ENCODE measurements at places on chromosomes 4 and X.
A peak's percentile ranks its signal among the peaks of the same experiment; 100 is the strongest.

DNA sequence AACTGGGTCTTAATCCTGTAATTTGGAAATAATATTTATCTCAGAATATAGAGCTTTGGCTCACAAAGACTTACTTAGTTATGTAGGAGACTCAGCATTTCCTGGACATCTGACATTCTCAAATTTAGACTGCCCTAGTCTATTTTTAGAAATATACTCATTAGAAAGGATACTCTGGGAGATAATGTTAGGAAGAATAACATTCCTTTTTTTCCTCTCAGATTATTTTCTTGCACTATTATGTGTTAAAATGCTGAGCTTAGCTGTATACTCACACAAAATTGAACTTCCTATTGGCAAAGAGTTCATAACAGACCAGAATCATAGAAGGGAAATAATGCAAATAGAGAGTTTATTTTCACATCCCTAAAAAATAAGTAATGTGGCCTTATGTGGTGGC lies 1424.9 kb upstream of the PCDH7 start:
- DNase-seq, result no peak

DNA sequence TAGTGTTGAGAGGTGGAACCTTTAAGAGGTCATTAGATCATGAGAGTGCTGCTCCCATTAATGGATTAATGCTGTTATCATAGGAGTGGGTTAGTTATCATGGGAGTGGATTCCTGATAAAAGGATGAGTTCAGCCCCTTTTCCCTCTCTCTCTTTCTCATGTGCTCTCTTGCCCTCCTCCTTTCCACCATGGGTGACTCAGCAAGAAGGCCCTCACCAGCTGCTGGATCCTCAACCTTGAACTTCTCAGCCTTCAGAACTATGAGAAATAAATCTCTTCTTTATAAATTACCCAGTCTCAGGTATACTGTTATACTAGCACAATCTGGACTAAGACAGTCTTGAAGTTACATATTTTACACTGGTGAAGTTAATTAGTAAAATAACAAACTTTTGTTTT lies 10.0 kb upstream of the CDKL5 start:
- DNase-seq, result no peak

DNA sequence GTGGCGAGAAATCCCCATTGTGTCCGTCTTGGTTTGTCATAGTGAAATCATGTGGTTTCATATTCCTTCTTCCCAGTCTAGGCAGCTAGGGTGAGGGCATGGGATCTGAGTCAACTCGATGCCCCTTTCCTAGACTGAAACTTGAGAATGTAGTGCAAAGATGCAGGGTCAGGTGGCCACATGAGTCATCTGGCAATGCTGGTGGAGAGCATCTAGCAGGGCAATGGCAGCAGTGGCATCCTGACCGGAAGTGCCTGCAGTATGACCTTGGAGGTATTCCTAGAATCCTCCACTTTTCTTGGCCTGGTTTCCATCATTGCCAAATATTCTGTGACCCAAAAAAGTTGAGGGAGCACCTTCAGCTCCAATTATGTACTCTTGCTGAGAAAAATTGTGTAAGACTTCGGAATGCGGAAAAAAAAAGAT lies 39.1 kb upstream of the TMEM184C start:
- no peak for DNase-seq

DNA sequence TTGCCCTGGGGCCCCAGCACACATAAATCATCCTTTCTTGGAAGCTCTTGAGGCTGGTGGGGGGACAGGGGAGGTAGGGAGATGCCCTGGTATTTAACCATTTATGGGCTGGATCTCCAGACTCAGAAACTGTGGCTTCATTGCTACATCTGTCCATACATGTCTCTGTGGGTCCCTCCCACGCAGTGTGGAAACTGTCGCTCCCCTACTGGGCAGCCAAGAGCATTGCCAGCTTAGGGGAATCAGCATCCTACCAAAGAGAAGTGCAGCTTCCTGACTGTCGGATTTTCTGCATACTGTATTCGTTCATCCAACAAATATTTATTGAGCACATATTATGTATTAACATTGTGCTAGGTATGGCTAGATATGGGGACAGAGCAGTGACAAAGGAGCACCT lies 3.7 kb downstream of the GRIPAP1 start:
- DNase-seq, result no peak

- peak; percentile 76 for DNase-seq
These were observed at the start of gene MBNL3 for GRCh38 chrX:132488819-132489577. MBNL3 (minus strand) TSS chrX:132489038; CDS start chrX:132439611, 49,427 bp downstream.

- DNase-seq, result no peak
These were observed 1.5 kb downstream of the ARAP2 start for GRCh38 chr4:36242629-36243354.

- DNase-seq, result no peak
These were observed 38.0 kb upstream of the DSPP start for GRCh38 chr4:87570290-87570805.

DNA sequence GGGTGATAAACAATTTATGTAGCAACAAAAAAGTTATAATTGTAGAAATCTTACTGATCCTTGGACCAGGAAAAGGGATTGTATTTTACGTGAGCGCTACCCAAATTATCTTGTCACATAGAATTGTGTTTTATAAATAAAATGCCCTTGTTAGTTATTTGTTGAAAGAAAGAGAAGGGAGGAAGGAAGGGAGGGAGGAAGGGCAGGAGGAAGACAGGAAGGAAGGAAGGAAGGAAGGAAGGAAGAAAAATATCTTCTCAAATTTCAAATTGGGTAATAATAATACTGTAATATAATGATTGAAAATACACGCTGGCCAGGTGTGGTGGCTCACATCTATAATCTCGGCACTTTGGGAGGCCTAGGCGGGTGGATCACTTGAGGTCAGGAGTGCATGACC lies 206.2 kb upstream of the TLL1 start:
- no peak for DNase-seq

DNA sequence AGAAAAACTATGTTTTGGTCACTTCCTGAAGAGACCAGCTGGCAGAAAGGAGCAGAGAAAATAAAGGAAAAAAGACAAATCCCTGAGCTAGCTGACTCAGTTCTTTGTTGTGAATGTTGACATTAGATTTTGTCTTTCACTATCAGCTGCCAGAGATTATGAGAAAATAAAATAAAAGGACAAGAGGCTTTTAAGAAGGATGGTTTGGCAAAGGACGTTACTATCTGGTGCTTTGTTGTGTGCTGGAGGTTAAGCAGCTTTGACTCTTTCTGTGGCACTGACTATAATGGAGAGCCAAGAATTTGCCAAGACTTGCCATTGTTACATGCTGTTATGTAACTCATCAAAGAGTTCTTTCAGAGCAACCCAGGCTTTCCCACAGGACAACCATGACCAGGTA lies 12.1 kb downstream of the ASB5 start:
- no peak for DNase-seq

- DNase-seq, result no peak
These were observed 236.6 kb downstream of the DCHS2 start for GRCh38 chr4:154254999-154255398.

DNA sequence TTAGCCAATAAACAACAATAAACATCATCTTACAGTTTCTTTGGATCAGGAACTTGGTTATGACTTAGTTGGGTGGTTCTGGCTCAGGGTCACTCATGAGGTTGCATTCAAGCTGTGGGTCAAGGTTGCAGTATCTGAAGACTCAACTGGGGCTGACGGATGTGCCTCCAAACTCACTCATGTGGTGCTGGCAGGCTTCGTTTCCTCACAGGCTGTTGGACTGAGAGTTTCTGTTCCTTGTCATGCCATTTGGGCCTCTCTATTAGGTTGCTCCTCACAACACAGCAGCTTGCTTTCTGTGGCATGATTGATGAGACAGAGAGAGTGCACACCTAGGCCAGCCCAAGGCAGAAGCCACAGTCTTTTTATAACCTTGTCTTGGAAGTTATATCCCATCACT lies 20.7 kb downstream of the FRMPD3 start:
- no peak for DNase-seq

DNA sequence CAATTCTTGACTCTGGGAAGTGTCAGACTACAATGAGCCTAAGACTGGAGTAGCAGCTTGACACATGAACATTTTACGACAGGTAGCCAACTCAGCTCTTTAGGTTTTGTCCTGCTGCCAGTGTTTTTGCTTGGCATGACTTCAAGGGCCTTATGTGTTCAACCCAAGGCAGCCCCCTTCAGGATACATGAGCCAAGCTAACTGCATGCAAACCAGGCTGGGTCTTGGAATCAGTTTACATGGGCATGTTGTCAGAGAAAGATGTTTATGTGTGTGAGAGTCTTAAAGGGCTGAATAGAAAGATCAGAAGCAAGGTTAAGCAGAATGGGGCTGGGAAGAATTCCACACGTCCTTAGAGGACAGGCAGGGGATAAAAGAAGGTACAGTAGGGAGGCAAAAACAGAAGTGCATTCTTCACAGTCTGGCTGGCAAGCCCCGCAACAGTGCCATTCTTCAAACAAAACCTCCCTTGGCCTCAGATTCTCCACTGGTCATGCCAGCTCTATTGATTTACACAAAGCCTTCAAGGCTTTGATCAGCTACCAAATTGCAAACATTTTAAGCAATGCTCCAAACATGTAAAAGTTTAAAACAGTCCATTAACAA lies 97.3 kb downstream of the NKX6-1 start:
- no peak for DNase-seq

GRCh38 chr4:108561116-108561515 lies 59.3 kb upstream of the RPL34 start:
- DNase-seq, result no peak

DNA sequence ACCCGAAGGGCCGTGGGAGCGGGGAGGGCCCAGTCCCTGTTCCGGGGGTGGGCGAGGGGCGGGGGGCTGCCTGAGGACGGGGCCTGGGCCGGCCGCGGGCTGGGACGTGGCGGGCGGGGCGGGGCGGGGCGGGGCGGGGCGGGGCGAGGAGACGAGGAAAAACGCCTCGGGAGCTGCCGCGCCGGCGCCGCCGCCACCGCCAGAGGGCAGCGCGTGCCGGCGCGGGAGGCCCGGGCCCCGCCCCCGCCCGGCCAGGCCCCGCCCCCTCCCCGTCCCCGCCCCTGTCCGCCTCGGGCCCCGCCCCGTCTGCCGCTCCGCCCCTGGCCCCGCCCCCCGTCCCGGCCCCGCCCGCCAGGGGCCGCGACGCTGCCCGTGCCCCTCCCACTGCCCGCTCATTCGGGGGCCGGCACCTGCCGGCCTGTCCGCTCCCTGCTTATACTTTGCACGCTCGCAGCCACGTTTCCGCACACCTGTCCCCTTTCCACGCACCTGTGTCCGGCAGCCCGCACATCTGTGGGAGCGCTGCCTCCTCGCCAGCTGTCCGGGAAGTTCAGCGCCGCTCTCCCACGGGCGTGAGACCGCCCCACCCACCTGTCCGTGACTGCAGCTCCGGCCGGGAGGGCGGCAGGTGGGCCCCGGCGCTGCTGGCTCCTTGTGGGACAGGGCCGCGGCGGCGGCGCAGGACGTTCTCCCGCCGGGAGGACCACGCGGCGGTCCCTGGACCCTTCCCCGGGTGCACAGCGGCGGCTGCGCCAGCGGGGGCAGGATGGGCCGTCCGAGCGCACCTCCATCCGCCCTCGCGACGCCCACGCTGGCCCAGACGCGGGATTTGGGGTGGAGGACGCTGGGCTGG lies 1.7 kb upstream of the FGFRL1 start:
- DNase-seq, result no peak

DNA sequence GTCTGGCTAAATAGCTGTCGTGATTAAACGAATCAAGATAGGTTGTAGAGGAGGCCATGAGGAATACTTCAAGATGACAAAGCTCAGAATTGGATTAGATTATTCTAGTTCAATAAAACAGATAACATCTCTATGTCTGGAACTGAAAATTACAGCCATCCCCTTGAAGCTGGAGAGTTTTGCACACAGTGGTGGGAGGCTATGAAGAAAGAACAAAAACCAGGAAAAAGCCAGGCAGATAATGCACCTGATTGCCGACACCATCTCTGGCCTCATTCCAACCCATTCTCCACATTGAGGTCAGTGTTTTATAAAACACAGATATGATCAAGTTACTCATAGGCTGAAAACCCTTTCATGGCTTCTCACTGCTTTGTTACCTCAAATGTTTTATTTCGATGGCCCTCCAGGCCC lies 188.3 kb downstream of the RASL11B start:
- DNase-seq, result no peak

GRCh38 chr4:162422312-162422711 lies 258.5 kb upstream of the FSTL5 start:
- DNase-seq, result no peak

- no peak for DNase-seq
These were observed 295.1 kb upstream of the TAPT1 start for GRCh38 chr4:16521156-16521915.

DNA sequence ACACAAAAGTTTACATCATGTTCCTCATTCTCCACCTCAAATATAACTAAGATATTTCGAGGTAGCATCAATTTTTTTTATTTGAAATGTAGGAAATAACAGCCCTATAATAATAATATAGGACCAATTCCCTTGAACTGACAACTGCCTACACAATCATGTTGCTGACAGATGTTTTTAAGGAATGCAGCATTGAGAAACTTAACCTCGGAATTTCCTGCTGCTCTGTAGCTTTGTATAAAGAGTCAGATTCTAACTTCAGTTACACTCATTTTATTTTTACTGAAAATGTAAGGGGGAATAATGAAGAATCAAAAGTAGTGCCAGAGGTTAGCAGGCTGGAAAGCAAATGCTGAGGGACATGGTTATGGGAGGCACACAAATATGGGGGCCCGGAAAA lies 235.8 kb downstream of the RBMX2 start:
- DNase-seq, result no peak

DNA sequence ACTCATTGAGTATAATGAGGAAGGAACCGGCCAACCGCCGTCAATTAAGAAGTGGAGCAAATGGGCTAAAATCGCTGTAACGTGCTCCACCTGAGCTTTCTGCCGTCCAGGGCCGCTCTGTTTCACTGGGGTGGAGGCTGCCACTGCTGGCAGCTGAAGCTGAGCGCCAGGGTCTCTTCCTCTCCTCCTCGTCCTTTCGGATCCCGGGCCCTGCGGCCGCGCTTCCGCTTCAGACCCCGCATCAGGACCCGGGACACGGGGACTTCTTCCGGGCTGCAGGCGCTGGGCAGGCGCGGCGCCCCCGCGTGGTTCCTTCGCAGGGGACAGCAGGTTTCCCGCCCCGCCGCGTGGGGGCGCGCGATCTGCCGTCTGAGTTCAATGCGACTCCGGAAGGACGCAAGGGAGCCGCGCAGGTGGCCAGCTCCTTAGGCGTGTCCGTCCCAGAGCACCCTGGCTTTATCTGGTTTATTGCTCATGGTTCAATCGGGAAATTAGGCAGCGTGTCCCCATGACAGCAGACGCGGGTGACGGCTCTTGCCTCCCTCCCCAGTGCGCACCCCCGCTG lies 519.8 kb downstream of the TRIML1 start:
- no peak for DNase-seq

GRCh38 chr4:25487155-25487554 lies 110.1 kb downstream of the ANAPC4 start:
- DNase-seq, result no peak

- DNase-seq, result no peak
These were observed 234.1 kb downstream of the CPE start for GRCh38 chr4:165612936-165613335.

- DNase-seq, result no peak
These were observed 173.6 kb upstream of the NRK start for GRCh38 chrX:105648732-105649131.

GRCh38 chrX:19293606-19294325 lies 50.0 kb upstream of the PDHA1 start:
- DNase-seq, result no peak

All from DND-41 (cell line).